ENCODE measurements at places on chromosomes 3 and 15.
A peak's percentile ranks its signal among the peaks of the same experiment; 100 is the strongest.

DNA sequence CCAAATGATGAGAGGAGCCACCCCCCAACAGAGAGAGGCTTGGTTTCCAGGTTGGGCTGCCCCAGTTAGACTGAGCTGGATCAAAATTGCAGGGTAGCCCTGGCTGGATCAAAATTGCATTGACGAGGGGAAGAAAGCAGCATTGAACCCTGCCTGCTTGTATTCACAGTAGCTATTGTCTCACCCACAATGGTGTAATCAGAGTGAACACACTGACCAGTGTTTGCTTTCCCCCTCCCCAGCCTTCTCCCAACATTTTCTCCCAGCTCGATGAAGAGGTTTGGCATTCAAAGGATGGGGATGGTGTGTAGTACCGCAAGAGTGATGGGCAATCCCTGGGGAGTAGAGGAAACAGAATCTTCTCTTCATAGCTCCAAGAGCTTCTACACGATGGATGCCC is 223.8 kb downstream of the ADAMTS9 start:
- no peak for DNase-seq

- no peak for DNase-seq
These were observed 449.4 kb upstream of the SUCLG2 start for GRCh38 chr3:68103811-68104210.

DNA sequence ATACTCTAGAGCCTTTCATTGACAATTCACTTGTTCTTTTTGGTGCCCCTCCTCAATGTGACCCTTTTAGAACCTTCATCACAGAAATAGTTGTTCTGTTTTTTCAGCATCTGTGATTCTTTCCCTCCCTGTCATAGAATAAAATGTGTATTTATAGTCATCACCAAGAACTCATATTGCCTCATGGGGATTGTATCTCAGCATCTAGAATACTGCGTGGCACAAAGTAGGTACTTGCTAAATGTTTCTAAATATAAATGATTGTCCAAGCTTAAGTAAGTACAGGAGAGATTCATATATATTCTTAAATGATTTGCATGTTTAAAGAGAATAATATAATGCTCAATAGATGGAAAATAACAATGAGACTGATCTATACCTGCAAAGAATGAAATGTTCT is 190.1 kb downstream of the FNDC3B start:
- DNase-seq, result no peak

- no peak for DNase-seq
These were observed 11.0 kb downstream of the GABRA5 start for GRCh38 chr15:26877831-26878230.

- peak; percentile 24 for DNase-seq
These were observed 519.7 kb downstream of the DIPK2A start for GRCh38 chr3:144491333-144491732.

DNA sequence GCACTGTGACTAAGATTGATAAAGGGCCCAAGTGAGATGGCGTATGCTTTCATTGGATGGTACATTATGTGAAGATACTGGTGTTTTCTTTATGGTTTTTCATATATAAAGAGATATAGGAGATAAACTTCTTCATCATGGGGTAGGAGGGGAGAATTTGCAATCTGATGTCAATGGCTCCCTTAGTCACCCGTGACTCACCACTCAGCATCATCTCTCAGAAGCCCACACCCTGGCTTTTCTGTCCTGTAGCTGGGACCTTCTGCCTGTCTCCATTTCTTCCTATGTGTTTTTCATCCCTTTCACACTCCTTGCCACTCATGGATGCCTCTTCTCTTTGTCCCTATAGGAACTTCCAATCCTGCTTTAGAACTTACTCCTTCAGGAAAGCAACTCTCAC is 114.3 kb upstream of the SEMA6D start:
- DNase-seq, result peak; percentile 14

DNA sequence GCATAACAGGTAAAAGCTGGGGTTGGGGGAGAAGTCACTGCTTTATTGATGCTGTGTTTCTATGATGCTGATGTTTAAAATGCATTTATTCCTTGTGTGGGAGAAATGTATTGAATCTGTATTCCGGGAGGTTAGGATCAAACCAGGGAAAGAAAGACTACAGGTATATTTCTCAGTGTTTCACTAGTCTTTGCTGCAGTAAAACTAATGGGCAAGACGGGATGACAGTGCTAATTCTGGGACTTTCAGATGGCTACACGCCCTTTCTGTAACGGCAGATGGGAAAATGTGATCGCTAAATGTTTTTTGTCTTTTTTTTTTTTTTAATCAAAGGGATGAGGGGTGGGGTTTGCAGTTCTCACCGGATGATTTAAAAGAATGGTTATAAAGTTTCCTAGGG is 393 bp downstream of the CNTN6 start:
- DNase-seq, result no peak

GRCh38 chr3:100104817-100105413 is 9.4 kb downstream of the FILIP1L start:
- no peak for DNase-seq

GRCh38 chr3:21913791-21914190 is 162.8 kb upstream of the ZNF385D start:
- DNase-seq, result peak; percentile 74

GRCh38 chr15:79170256-79170664 is 79.7 kb upstream of the RASGRF1 start:
- DNase-seq, result no peak

- DNase-seq, result no peak
These were observed 36.7 kb upstream of the ADCY5 start for GRCh38 chr3:123485551-123485950.

GRCh38 chr3:76021376-76021775 is 236.0 kb upstream of the ZNF717 start:
- DNase-seq, result no peak

- peak; percentile 83 for DNase-seq
These were observed 84.5 kb upstream of the ATP10A start for GRCh38 chr15:25947323-25948314.

- DNase-seq, result no peak
These were observed 12.0 kb downstream of the CGGBP1 start for GRCh38 chr3:88046766-88047165.
